ENCODE measurements at places on chromosomes 1 and 21. TPM values are rescaled to one million over a fixed set of nuclear protein-coding genes. Genes with fewer than 3 reads are reported as not detected.

The C1orf115 gene
- polyA plus RNA-seq, result 2.2 TPM

The IGSF3 gene
- polyA plus RNA-seq, result 0.02 TPM

- DNase-seq, result peak; percentile 45
These were observed 748 bp downstream of the PPP1R15B start for GRCh38 chr1:204410688-204411450.

DNA sequence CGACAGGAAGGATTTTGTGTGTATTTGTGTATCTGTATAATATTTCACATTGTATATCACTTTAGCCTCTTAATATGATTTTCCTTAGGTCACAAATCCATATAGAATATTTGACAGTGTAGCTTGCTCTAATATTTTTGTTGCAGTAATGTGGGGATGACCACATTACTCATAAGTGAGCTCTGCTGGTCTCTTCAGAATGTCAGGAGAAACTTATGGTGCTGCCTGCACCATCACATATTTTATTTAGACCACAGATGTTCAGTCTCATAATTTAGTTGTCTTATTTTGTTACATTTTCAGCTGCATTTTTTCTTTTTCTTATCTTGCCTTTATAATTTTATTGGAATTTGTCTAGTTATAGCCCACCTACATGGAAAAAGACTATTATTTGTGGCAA lies 205.3 kb downstream of the PBX1 start:
- DNase-seq, result peak; percentile 63

DNA sequence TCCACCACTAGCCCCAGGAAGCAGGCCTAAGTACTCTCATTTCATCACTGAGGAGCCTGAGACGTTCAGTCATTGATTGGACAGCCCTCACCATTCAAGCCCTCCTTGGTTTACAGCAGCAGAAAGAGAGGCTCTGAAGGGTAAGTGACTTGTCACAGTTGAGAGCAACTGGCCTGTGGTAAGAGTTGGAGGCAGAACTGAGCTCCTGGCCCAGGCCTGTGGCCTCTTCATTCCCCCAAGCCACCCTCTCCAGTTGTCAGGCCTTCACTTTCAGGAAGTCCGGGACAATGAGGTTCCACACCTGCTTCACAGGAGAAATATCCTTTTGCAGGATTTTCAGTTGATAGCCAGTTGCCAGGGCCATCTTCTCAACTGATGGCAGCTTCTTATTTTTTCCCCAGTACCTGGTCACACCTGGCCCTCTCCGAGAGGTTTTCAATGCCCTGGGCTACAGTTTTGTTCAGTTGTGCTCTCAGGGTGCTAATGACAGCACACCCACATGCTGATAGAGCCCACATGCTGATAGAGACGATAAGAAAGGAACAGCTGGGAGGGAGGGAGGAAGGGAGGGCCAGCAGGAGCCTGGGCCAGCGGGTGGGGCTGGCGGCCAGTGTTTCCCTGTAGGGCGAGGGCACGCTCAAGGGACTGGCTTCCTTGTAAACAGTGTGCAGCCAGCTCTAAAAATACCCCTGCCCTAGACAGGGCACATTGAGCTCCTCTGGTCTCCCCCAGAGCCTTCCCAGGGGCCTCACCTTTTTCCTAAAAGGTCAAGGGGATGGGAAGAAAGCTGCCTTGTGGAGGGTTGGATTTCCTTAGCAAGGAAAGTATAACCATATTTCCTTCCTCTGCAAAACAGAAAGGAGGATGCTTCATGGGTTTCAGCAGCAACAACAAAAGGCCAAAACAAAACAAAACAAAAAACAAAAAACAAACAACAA lies 112.7 kb upstream of the JUN start:
- DNase-seq, result no peak

DNA sequence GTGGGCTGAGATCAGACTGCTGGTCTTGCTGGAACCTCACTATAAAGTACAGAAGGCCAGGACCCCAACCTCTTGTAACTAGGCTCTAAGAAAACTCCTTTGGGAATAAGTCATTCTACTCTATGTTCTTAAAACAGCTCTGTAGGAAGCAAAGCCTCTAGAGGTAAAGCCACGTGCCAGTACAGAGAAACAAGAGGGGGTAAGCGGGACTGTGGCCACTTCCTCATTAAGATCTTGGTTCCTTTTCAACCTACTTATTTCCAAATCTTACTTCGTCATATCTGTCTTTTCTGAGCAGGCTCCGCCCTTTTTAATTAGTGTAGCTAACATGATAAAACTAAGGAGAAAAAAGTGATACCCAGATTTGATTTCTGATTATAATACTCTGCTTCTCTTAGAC lies 3.8 kb downstream of the NCSTN start:
- DNase-seq, result no peak

The RGS13 gene
- 0.10 TPM for polyA plus RNA-seq

GRCh38 chr1:15246960-15247614 lies at the start of gene FHAD1:
FHAD1 (plus strand) TSS chr1:15247223; CDS start chr1:15251785, 4,562 bp downstream.
- peak; percentile 67 for DNase-seq

The SPRR5 gene
- not detected for polyA plus RNA-seq

GRCh38 chr1:231093156-231093922 lies 53.3 kb upstream of the FAM89A start:
- DNase-seq, result peak; percentile 15

The BCL2L15 gene
- 0.03 TPM for polyA plus RNA-seq

The ARHGEF10L gene
- 7.5 TPM for polyA plus RNA-seq

DNA sequence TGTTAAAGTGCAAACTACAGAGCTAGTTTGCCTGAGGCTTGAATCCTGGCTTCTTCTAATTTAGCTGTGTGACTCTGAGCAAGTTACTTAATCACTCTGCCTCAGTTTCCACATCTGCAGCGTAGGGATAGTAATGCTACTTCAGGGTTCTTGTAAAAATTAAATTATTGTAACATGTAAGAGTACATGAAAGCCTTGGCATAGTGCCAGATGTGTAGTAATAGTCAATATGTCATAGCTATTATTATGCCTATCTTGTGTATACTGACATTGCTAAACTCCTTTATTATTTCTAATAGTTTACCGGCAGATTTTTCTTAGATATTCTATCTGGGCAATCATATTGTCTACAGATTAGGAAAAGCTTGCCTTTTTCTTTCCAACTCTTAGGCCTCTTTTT lies 6.8 kb upstream of the TADA1 start:
- no peak for DNase-seq

DNA sequence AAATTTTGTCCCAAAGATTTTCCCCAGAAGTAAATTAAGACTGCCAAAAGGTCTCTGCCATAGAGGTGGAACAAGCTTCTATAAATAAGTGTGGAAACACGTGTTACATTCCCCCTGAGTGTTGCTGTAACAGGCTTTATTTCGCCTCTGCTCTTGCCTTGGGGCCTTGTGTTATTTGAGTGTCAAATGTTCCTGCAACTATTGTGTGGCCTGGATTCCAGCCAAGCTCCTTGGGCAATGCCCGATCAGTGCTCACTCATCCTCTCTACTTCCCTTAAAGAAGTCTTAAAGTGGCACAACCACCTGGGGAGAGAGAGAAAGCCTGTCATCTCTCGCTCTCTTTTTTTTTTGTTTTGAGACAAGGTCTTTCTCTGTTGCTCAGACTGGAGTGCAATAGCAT lies 156.7 kb downstream of the NR5A2 start:
- DNase-seq, result peak; percentile 79

The WDR64 gene
- polyA plus RNA-seq, result not detected

The GJA9 gene
- not detected for polyA plus RNA-seq

GRCh38 chr1:51623025-51623424 lies 6.1 kb downstream of the OSBPL9 start:
- no peak for DNase-seq

DNA sequence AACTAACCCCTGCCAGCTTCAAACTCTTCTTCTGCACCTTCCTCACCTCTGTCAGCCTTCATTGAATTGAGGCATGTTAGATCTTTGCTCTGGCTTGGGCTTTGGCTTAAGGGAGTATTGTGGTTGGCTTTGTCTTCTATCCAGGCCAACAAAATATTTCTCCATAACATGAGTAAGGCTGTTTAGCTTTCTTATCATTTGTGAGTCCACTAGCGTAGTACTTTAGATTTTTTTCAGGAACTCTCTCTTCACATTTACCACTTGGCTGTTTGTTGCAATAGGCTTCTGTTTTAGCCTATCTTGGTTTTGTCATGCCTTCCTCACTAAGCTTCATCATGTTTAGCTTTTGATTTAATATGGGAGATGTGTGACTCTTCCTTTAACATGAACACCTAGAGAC lies 417.5 kb downstream of the NCAM2 start:
- DNase-seq, result no peak

The RCOR3 gene
- polyA plus RNA-seq, result 28.0 TPM

- DNase-seq, result peak; percentile 91
These were observed 3.4 kb upstream of the PLEKHM2 start for GRCh38 chr1:15680561-15681348.

DNA sequence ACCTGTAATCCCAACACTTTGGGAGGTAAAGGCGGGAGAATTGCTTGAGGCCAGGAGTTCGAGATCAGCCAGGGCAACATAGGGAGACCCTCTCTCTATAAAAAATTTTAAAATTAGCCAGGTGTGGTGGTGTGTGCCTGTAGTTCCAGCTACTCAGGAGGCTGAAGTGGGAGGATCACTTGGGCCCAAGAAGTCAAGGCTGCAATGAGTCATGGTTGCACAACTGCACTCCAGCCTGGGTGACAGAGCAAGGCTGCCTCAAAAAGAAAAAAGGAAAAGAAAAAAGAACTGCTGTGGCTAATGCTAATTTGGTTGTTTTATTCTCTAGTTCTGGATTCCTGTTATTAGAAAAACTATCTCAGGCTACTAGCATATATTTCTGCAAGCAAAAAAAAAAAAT lies 29.8 kb downstream of the DBT start:
- DNase-seq, result peak; percentile 11

GRCh38 chr1:95257758-95258157 lies 23.7 kb downstream of the RWDD3 start:
- no peak for DNase-seq

The PCSK9 gene
- 0.61 TPM for polyA plus RNA-seq

The RPE65 gene
- not detected for polyA plus RNA-seq

Data from fibroblast of lung (primary cell).